ENCODE measurements at places on chromosomes 2 and 18. TPM values are rescaled to one million over a fixed set of nuclear protein-coding genes. Genes with fewer than 3 reads are reported as not detected.

The PRKAG3 gene
- not detected for total RNA-seq

The GAL3ST2 gene
- total RNA-seq, result not detected

The ZNF804A gene
- 4.3 TPM for total RNA-seq

The RANBP2 gene
- total RNA-seq, result 56.3 TPM

The PROM2 gene
- 0.06 TPM for total RNA-seq

The CNDP1 gene
- not detected for total RNA-seq

The WDR54 gene
- total RNA-seq, result 38.6 TPM

The ANKRD30BL gene
- total RNA-seq, result not detected

The OR6B2 gene
- total RNA-seq, result not detected

The CNTNAP5 gene
- not detected for total RNA-seq

The FTCDNL1 gene
- 2.1 TPM for total RNA-seq

The ASXL2 gene
- total RNA-seq, result 18.8 TPM

The KIAA2012 gene
- total RNA-seq, result not detected

The UGT1A8 gene
- total RNA-seq, result not detected

The ANKRD62 gene
- not detected for total RNA-seq

The INO80C gene
- total RNA-seq, result 5.3 TPM

The LANCL1 gene
- total RNA-seq, result 86.6 TPM

The CNGA3 gene
- not detected for total RNA-seq

The POLR1B gene
- 43.0 TPM for total RNA-seq

The CFAP65 gene
- total RNA-seq, result not detected

Measured in NCI-H460 (cell line).